Left kidney (tissue), 8 donors: ENCODE measurements at places on chromosomes 5 and 9. TPM values are rescaled to one million over a fixed set of nuclear protein-coding genes. Genes with fewer than 3 reads are reported as not detected.

The SURF1 gene
- 34.7 TPM for polyA plus RNA-seq

The EPB41L4B gene
- 17.4 TPM for polyA plus RNA-seq

The ABCA1 gene
- polyA plus RNA-seq: 12.8 TPM

The EIF4E1B gene
- polyA plus RNA-seq: not detected

The FOXI1 gene
- polyA plus RNA-seq: 4.8 TPM

The UBAC1 gene
- 31.5 TPM for polyA plus RNA-seq

The IL31RA gene
- polyA plus RNA-seq: 0.12 TPM

The SMARCA2 gene
- 137 TPM for polyA plus RNA-seq

The SLC6A19 gene
- polyA plus RNA-seq: 67.4 TPM

The DDX41 gene
- polyA plus RNA-seq: 94.7 TPM

- no peak for DNase-seq
Measured at GRCh38 chr5:38445374-38446028, 110.9 kb downstream of the LIFR start.

DNA sequence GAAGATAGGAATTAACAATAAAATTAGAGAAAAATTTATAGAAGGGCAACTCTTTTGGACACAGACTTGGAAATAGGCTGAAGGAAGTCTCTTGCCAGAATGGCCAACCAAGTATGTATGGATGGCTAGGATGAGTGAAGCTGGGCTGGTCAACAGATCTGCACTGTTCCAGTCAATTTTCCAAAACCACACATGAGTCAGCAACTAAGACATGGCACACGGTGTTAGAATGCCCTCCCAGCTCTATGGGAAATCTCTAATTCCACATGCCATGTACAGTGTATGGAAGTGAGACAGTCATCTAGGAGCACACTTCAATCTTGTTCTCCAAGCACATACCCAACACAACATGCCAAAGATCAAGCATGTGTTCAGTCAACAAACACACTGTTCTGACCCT, 129.6 kb downstream of the GLIS3 start:
- DNase-seq: no peak

DNA sequence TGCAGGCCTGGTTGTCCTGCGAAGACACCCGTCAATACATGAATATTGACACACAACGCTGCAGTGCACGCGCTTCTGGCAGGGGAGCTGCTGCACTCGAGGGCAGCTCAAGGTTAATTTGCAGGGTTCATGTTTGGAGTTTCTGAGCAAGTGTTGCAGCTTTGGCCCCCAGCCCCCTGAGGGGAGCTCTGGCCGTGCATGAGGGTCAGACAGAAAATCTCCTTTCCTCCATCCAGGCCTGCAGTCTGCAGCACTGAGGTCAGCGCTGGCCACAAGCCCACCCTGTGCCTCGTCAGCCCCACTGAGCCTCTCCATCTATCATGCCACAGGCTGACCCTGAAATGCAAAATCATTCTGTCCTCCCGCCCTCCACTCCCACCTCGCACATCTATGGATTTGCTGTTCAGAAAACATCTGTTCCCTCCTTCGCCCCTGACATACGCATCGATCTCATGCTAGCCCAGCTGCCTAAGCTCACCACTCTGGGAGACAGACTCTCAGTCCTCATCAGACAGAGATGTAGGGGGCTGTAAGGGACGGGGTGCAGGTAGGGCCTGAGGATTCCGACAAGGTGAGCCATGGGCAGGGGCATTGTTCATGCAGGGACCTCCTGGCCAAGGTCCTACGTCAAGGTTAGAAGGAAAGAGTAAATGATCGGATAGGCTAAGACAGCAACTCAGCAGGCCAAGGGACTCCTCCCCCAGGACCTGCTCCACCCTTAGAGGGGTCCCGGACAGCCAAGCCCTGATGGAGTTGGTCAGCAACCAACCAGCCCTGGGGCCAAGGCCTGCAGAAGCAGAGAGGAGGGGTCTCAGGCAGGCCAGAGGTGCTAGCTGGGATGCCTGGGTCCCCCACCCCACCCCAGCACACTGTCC, 125.1 kb downstream of the KCNIP1 start:
- no peak for DNase-seq

DNA sequence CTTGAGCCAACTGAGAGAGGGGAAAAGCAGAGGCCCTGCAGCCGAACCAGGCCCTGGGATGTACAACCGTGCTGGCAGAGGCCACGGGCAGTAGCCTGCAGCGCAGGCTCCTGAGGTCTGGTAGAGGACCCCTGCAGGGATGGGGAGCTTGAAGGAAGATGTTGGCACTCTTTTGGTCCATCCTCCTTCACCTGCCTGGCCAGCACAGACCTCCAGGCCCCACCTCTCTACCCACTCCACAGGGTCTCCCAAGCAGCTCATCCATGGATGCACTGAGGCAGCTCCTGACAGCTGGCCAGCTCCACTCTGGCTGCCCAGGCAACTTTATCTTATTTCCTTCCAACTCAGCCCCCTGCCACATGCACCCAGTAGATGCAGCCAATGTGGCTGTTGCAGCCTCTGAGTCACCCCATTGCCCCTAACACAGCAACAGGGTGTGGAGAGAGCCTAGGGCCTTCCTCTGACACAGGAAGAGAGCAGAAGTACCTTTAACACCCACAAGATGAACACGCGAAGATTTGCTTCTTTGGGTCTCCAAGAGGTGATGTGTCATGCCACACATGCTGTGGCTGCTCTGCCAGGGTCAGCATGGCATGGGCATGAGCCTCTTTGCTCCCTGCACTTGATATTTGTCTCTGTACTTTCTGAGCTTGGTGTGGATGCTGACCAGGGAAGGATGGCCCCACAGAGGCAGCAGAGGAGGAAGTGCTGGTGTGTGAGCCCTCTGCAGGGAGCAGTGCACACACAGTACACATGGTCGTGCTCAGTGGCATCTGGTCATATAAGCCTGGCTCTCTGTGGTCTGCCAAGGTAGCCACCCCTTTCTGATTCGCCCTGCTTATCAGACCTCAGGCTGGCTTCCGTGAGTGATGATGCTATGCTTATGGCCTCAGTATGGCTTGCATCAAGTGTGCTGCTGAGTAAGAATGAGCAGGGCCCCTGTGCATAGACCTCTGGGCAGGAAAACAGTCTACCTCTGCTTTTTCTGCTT, 117.2 kb downstream of the NRG2 start:
- no peak for DNase-seq

GRCh38 chr9:6214434-6214833, 1.2 kb upstream of the IL33 start:
- DNase-seq: no peak

- no peak for DNase-seq
Measured at GRCh38 chr9:98024702-98025101, 31.8 kb upstream of the NANS start.

DNA sequence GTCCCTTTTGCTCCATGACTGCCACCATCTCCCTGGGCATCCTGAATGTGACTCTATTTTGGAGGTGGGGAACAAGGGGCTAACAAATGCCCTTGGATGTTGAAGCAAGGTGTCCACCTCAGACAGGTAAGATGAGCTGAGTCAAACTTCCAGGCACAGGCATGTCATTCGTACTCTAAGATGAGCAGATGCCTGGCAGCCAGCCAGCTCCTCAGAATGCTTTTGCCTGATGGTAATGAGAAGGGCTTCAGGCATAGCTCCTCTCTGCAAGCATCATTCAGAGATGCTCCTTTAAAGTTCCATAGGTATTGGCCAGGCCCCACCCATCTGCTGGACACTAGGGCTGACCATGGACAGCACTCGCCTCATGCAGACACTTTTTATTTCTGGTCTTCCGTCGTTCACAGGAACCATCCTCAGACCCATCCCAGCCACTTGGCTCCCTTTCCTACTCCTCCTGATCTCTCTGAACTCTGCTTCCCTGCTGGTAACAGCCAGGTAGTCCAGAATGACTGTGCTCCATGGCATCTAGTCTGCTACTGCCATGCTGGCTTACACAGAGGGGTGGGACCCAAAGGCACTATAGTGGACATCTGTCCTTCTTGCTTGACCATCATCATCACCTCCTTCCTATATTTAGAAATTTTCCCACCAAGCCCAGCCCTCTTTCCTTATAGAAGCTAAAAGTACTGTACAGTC, 118.8 kb downstream of the GLIS3 start:
- no peak for DNase-seq

GRCh38 chr9:80811656-80812055, 877.7 kb downstream of the TLE1 start:
- no peak for DNase-seq

DNA sequence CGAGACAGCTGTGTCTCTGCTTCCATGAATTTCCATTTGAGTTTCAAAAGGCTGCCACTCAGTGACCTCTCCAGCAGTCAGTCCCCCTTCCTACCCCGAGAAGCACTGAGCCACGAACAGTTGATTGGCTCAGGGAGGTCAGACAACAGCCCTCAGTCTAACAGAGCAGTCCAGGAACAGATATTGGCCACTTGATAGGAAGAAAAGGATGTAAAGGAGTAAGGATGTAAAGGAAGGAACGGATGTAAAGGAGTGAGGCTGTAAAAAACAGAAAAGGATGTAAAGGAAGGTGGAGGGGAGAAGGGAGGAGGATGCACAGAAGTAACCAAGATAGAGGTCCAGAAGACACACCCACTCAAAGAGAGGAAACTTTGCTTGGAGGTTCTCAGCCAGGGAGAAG, 3.2 kb upstream of the NR4A3 start:
- DNase-seq: no peak

DNA sequence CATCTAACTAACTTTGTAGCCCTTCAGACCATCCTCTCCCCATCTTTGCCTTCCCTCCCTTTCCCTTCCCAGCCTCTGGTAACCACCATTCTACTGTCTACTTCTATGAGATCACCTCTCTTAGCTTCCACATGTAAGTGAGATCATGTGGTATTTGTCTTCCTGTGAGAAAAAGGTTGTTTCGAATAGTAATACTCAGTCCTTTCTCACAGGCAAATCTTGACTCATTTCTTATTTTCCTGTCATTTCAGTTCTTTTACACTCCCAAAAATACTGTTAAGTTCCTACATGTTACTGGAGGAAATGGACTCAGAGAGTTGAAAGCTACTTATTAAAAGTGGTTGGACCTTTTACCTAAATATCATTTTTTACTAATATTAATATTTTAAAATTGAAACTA, 82.1 kb downstream of the SLF1 start:
- DNase-seq: no peak

DNA sequence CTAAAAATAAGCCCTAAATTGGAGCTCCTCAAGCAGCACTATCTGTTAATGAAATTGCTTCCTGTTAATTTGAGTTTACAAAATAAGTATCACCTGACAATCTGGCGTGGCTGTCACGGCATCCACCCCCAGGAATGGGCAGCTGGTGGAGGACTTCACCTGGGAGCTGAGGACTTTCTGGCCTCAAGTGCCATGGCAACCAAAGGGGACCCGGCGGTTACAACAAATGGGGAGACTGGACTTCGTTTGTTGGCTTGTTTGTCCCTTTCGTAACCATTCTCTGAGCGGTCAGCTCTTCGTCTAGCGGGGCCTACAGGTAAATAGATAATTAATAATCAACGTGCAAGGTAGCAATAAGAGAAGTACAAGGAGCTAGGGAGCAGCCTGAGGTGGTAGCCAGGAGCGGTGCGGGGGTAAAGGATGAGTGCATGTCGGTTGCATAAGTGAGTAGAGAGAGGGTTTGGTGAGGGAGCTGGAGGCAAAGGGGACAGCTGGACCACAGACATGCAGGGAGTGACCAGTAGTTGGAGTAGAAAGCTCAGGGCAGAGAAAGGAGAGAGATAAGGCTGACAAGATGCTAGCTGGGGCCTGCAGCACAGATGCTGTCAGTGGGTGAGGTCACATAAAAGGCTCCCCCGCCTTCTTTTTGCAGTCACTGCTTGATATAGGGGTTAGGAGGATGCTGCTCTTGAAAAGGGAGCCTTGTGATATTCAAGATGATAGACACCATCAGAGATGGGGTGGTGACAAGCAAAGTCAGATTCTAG, 62.5 kb downstream of the HSPA4 start:
- no peak for DNase-seq

- DNase-seq: peak; percentile 76
Measured at GRCh38 chr9:69120380-69121154, 53.5 kb upstream of the TJP2 start.

GRCh38 chr9:88230612-88231011, 92.3 kb upstream of the SPATA31C2 start:
- DNase-seq: no peak

DNA sequence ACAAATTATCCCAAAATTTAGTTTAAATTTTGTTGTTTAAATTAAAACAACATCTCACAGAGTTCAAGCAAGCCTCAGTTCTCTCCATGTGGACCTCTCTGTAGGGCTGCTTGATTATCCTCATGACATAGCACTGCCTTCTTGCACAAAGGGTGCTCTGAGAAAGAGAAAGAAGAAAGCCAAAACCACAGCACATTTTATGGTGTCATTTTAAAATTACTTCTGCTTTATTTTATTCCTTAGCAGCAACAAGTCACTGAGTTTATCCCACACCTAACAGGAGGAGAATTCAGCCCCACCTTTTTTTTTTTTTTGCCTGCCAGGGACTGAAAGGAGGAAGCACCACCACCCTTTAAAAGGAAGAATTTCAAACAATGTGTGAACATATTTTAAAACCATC, 12.8 kb upstream of the KCNV2 start:
- no peak for DNase-seq

GRCh38 chr5:93886098-93886806, 144.9 kb upstream of the POU5F2 start:
- no peak for DNase-seq

- no peak for DNase-seq
Measured at GRCh38 chr9:77218612-77219011, 41.3 kb downstream of the VPS13A start.

GRCh38 chr5:50694027-50694590, 27.7 kb downstream of the PARP8 start:
- no peak for DNase-seq

DNA sequence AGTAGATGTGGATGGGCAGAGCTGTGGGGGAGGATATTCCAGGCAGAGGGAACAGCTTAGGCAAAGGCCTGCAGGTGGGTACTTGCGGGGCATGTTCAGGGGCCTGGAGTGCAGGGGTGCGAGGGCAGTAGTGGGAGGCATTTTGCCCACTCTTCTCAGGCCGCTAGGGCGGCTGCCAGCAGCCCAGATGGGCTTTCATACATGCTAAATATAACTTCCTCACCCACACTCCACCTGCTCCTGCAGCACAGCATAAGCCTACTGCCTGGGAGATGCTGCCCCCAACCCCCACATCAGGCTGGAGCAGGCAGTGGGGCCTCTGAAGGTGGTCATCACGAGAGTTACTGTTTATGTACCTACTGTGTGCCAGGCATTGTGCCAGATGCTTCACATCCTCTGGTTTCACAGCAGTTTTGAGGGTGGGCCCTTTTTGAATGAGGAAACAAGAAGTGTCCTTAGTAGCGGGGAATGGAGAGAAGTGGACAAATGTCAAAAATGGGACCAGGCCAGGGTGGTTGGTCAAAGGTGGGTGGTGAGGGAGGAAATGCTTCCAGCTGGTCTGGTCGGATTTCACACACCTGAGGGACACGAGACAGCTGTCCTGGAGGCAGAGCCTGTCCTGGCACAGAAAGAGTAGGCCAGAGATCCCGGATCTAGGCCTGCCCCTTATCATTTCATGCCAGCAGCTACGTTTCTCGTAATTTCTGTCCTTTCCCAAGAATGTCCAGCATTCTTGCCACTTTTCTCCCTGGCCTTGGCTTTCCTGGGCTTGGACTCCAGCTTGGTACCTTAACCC, 12.1 kb downstream of the RGS14 start:
- DNase-seq: no peak
